ENCODE measurements at places on chromosomes 2 and 18.

DNA sequence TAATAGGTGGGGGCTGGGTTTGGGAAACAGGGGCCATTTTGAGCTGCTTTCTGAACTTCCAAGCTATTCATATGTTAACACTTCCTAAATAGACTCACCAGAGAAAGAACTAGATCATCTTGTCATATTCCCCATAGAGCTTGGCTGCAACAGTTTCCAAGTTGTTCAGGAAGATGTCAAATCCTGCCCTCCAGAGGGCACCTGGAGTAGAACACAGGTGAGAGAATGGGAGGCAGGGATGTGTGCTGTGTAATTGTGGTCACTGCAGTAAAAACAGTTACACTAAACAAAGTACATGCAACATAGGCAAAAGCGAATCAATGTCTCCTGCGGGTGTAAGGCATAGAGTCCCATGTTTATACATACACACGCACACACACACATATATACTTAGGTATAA is 34.5 kb upstream of the LRRC30 start:
- DNase-seq, result no peak

DNA sequence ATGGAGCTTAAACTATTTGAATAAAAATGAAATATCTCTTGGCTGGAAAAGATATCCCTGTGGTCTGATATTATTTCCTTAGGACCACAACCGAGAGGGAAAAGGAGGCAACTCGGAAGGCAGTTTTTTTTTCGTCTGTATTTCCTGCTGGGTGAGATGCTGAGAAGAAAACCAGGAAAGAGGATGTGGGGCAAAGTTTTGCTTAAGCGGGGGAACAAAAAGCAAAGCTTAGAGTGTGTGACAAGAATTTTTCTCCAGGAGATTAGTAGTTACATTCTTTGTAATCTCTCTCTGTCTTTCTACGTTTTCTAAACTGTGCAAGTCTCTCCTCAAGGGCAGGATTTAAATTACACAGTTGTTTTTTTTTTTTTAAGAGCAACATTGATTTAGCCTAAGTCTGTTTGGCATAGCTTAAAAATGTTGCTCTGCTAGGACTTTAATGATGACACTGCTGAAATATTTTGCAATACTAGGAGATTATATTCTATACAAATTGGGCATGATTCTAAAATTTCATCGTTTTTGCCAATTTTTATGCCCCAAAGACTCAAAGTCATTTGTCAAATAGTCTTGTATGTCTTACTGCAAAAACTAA is 258.5 kb downstream of the KCNS3 start:
- no peak for DNase-seq

DNA sequence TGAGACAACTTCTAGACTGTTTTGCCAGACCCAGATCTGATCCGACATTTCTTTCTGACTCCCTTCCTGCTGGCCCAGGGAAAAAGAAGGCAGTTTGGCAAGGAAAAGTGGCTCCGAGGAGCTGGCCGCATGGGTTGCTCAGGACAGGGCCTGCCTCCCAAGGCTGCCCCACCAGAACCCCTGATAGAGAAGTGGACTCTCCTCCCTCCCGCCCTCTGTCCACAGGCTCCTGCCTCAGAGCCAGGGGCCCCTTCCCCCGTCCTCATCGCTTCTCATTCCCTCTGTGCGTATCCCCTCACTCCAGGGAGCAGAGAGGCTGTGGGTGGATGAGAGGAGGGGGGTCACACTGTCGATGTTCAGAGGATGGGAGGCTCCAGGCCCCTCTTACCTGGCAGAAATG is 110.2 kb downstream of the TNS1 start:
- no peak for DNase-seq

DNA sequence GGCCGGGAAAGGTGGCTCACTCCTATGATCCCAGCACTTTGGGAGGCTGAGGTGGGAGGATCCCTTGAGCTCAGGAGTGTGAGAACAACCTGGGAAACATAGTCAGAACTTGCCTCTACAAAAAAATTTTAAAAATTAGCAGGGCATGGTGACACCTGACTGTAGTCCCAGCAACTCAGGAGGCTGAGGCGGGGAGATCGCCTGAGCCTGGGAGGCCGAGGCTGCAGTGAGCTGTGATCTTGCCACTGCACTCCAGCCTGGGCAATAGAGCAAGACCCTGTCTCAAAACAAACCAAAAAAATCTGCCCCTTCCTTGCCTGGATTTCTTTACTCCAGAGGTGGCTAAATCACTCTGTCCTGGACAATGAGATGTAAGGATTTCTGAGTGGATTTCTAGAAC is 197.7 kb downstream of the NRP2 start:
- DNase-seq, result no peak

GRCh38 chr2:158970241-158970751 is 1.9 kb downstream of the TANC1 start:
- no peak for DNase-seq

DNA sequence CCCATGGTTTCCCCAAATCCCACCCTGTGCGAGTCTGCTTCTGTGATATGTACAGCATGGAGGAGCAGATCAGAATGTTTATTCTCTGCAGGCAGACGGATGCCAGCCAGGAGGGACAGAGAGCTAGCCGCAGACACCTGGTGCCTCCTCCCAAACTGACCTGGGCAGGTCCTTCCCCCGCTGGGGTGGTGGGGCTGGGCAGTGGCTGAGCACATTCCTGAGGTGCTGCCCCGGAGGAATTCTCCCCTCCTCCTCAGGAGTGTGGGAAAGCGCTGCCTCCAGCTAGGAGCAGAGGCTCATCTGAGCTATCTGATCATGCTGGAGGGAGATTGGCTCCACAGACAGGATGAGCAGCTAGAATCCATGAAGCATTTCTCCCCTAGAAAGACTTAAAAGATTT is 21.7 kb downstream of the C2orf92 start:
- no peak for DNase-seq

- DNase-seq, result no peak
Measured at GRCh38 chr18:37854396-37854795, 288.8 kb upstream of the CELF4 start.

DNA sequence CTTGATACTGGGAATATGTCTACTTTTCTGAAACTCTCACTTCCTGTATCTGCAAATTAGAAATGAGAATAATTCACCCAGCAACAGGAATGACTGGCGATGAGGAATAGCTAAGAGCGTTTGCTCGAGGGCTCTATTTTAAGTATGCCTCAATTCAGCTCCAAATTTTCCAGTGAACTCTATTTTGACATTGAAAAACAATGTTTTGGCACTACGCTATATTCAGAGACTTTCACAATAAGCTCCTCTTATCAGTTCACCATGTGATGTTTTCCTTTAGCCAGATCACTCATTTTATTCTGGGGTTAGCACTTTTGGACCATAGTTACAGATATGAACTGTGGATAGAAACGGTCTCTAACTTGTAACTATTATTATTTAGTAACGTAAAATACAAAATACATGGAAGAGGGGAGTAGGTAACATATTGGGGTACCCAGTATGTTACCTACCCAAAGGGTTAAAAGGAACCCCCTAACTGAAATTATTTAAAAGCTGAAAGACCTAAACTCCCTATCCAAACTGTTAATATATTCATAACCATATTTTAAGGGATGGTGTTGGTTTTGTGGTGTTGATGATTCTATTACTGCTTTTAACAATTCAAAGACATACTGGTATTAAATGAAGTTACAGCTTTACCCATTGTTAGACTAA is 28.1 kb downstream of the SLC40A1 start:
- DNase-seq, result no peak

- no peak for DNase-seq
Measured at GRCh38 chr2:133705287-133705686, 137.0 kb upstream of the NCKAP5 start.

DNA sequence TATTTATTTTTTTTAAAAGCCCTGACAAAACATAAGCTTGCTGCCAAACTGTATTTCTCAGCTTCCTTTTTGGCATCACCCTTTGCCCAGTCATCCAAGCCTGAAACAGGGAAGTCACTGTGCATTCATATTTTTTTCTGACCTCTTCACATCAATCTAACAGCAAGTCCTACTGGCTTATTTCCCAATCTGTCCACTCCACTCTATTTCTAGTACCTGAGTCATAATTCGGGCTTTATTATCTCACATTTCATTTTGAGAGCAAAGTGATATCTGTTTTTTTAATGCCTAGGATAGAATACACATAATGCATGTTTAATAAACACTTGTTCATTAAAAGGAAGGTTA is 5.1 kb downstream of the HNMT start:
- no peak for DNase-seq

GRCh38 chr2:190123956-190124355 is 61.4 kb upstream of the MSTN start:
- DNase-seq, result no peak

- no peak for DNase-seq
Measured at GRCh38 chr2:42895134-42895790, 102.9 kb upstream of the HAAO start.

DNA sequence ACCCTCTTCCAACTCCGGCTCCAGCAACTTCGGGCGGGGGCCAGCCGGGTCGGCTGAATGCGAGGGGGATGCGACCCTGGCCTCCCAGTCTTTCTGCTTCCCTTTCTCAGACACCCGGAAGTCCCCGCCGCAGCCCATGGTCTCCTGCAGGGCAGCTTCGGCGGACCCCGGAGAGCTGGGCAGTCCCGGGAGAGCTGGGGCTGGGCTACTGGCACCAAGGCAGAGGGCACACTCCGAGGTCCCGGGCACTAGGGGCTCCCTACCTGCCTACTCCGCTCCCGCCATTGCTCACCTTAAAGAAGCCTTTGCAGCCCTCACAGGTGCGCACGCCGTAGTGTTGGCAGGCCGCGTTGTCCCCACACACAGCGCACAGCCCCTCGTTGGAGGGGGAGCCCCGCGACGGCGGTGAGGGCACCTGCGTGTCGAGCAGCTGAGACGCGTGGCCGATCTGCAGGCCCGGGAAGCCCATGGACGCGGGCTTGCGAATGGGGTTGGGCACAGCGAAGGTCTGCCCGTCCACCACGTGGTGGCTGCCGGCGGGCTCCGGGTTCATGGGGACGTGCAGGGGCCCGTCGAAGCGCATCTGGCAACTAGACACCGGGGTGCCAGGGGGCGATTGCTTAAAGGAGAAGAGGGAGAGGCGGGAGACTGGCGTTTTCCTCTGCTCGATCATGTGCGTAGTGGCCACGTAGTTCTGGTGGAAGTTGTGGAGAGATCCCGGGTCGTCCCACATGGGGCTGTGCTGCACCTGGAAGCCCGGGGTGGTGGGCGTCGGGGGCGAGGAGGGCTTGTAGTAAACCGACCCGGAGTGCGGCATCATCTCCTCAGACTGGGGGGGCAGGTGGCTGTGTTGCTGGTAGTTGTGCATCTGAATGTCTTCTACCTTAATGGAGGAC is 3.2 kb downstream of the NR4A2 start:
- no peak for DNase-seq

GRCh38 chr2:25312958-25313710 is 28.6 kb downstream of the DNMT3A start:
- DNase-seq, result no peak

DNA sequence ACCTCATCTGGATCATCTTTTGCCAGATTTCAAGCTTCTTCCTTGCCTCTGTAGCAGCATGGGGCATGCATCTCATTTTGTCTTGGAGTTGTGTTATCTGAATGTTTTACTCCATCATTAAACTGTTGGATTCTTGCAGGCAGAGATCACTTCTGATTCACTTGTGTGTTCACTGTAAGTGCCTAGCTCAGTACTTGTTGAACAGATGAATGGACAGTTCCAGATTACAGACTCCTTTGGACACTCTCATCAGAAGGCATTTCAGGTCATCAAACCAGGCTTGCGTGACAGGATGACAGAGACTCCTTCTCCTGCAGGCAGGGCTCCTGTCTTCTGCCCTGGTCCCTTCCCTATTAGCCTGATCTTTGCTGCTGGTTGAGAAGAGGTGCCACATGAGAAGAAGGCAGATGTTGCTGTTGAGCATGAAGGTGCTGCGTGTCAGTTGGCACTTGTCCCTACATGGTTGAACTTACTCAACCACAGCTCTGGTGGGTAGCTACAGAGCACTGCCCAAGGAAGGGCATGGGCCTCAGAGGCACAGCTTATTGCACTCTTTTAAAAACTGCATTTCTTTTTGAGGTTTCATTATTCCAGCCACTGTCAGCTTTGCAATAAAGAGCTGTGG is 58.9 kb downstream of the INPP4A start:
- no peak for DNase-seq

- DNase-seq, result no peak
Measured at GRCh38 chr2:39994151-39994550, 215.1 kb upstream of the THUMPD2 start.

GRCh38 chr2:63052411-63053080 is 1.9 kb downstream of the OTX1 start:
- DNase-seq, result no peak

DNA sequence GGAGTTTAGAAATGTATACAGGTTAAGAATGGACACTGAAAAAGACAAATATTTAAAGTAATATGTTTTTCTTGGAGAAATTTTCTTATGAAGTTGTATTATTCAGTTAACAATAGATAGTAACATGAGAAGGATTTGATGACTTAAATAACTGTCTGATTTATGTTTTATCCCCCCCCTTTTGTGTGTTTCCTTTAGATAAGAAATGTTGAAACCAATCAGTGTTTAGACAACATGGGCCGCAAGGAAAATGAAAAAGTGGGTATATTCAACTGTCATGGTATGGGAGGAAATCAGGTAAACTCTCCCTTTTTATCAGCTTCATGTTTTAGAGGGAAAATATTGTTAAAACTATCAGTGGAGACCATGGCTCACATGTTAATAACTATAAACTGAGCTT is 289.7 kb upstream of the KCNJ3 start:
- no peak for DNase-seq

- DNase-seq, result no peak
Measured at GRCh38 chr2:74383254-74383653, 3.1 kb upstream of the DCTN1 start.

- DNase-seq, result no peak
Measured at GRCh38 chr2:37335604-37336003, 8.8 kb upstream of the QPCT start.

GRCh38 chr2:173762221-173762620 is 203.0 kb downstream of the SP3 start:
- DNase-seq, result no peak

- DNase-seq, result no peak
Measured at GRCh38 chr2:206328974-206329373, 54.5 kb downstream of the ZDBF2 start.

DNA sequence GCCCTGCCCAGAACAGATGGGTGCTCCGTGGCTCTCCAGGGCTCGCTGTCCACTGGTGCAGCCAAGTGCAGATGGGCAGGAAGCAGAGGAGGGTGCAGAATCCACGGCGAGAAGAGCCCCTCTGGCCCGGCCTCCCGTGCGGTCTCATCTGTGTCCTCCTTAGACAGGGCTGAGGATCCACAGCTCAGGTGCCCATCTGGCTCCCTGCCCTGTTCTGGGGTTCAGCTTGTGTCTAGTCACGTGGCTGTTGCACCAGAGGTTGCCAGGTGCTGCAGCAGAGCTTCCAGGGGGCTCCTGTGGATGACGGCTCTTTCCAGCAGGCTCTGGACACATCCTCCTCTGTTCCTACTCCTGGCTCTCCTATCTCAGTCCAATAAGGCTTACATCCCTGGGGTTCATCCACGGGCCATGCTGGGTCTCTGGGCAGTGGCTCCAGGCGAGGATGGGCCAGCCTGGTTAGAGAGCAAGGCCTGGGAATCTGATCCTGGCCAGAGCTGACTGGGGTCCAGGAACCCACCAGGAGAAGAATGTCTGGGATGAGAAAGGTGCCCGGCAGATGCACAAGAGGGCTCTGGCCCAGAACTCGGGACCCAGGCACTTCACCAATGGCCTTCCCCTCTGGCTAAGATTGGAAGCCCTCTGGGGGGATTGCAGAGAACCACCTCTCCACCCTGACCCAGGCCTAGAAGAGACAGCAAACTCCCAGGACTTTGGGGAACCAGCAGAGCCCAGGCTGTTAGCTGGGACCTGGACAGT is 116.3 kb upstream of the ID2 start:
- no peak for DNase-seq
